Sigmoid colon (tissue), 7 donors: ENCODE measurements at places on chromosomes 2 and 18. TPM values are rescaled to one million over a fixed set of nuclear protein-coding genes. Genes with fewer than 3 reads are reported as not detected.

CD8B2 gene
- not detected for total RNA-seq

C18orf32 gene
- 29.1 TPM for total RNA-seq

FAHD2A gene
- 12.1 TPM for total RNA-seq

CD207 gene
- total RNA-seq: not detected

ZC3H8 gene
- total RNA-seq: 22.2 TPM

DNA sequence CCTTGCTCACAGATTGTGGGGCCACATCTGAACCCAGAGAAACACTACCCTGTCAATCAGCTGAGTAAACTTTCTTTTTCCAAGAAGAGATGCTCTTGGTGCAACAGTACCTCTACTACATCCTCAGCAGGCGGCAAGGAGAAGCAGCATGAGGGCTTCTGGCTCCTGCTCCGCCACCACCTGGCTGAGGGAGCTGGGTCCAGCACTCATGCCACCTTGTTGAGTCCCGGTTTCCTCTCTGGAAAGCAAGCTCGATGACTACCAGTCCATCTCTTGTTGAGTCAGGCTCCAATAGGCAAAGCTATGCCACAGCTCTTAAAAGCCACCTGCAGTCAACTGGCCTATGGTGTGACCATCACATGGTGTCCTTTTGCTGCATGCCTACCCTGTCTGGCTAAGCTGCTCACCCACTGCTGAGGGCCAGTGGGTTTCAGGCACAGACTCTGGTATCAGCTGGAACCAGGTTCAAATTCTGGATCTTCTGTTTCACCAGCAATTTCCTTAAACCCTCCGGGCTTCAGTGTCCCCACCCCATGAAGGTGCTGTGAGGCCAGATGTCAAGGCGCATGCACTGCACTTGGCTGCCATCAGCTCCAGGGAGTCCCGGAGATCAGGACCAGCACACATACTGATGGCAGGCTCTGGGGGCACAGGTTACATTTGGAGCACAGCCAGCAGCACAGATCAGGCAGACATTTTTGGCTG lies 42.5 kb upstream of the ACAA2 start:
- H3K27me3 ChIP-seq: no peaks in the 10 kb centered on the region
- no peak overlapping the region for H3K27ac ChIP-seq
- DNase-seq: no peak

GRCh38 chr2:63055226-63056106 lies 4.8 kb downstream of the OTX1 start:
- peaks cover 68% of the 10 kb centered on the region for H3K4me1 ChIP-seq
- H3K27me3 ChIP-seq: peaks cover 90% of the 10 kb centered on the region
- no peak overlapping the region for H3K27ac ChIP-seq
- H3K36me3 ChIP-seq: no peaks in the 10 kb centered on the region
- DNase-seq: peak; percentile 60

DNA sequence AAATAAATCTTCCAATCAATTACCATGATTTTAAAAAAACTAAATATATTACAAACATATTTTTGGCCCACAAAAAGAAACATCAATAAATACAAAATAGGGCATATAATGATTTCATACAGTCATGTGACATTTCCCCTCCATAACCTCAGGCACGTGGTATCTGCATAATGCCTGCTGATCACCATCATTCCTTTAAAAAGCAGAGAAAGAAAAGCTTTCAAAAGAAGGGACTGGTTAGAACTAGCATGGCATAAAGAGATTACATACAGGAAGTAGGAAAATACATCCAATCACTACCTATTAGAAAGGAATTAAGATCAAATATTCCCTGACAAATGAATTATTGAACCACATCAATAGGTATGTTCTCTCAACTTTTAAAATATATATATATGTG lies 83.5 kb downstream of the INO80D start:
- H3K27me3 ChIP-seq: no peaks in the 10 kb centered on the region
- no peak overlapping the region for H3K4me3 ChIP-seq
- H3K4me1 ChIP-seq: no peaks in the 10 kb centered on the region
- H3K36me3 ChIP-seq: peaks cover 15% of the 10 kb centered on the region
- no peak overlapping the region for H3K27ac ChIP-seq
- no peak for DNase-seq

GRCh38 chr2:15383695-15384350 lies 177.3 kb downstream of the NBAS start:
- H3K27me3 ChIP-seq: no peaks in the 10 kb centered on the region
- no peak for DNase-seq
- no peak overlapping the region for H3K27ac ChIP-seq

DNA sequence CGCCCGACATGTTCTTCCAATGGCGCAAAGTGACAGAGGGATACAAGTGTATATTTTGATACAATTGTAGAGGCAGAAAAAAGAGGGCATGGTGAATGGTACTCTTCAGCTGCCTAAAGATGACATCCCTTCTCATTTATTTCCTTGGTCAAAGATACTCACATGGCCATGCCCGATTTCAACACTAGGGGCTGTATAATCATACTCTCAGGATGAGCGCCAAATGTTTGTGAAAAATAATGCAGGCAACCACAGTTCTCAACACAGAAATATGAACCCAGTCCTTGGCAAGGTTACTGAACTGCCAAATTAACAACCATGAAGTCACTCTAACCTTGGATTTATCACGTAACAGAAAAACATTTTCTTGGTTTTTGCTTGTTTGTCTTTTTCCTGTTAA lies 204.4 kb downstream of the CCDC102B start:
- H3K27me3 ChIP-seq: no peaks in the 10 kb centered on the region
- H3K27ac ChIP-seq: no peak overlapping the region
- no peaks in the 10 kb centered on the region for H3K4me1 ChIP-seq
- H3K4me3 ChIP-seq: no peak overlapping the region
